ENCODE measurements at places on chromosomes 13 and 19.

DNA sequence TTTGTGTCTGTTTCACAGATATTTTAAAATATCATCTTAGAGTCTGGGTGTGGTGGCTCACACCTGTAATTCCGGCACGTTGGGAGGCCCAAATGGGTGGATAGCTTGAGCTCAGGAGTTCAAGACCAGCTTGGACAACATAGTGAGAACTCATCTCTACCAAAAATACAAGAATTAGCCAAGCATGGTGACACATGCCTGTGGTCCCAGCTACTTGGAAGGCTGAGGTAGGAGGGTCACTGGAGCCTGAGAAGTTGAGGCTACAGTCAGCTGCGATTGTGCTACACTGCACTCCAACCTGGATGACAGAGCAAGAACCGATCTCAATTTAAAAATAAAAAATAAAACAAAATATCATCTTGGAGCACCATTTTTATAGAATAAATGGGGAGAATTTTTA, 1247.6 kb upstream of the MIR17HG start:
- DNase-seq, result no peak

- peak; percentile 61 for DNase-seq
Observed at GRCh38 chr19:47124937-47125668, 5.5 kb upstream of the SAE1 start.

- peak; percentile 61 for DNase-seq
Observed at GRCh38 chr13:33869005-33869404, 51.1 kb downstream of the RFC3 start.

DNA sequence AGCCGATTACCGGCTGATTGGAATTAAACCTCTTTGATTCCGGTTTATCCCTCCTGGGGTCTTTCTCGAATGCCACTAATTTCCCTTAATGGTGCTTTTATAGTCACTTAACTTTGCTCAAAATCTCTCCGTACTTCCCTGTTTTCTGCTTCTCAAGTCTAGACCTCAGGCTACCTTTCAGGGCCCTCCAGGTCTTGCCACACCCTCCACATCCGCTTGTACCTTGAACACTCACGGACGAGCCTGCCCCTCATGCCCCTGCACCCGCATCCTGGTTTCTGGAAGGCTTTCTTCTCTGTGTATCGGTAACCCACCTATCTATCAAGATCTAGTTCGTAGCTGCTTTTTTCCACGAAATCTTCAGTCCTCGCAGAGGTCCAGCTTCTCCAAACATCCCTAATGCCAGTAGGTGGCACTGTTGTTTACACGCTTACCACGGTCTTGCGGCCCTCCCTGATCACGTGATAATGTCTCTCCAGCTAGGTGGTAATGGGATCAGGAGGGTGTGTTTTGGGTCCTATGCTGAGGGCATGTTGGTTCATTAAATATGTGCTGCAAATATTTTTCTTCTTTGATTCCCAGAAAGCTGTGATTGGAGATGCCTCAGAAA, 13.8 kb downstream of the ATP12A start:
- DNase-seq, result no peak

DNA sequence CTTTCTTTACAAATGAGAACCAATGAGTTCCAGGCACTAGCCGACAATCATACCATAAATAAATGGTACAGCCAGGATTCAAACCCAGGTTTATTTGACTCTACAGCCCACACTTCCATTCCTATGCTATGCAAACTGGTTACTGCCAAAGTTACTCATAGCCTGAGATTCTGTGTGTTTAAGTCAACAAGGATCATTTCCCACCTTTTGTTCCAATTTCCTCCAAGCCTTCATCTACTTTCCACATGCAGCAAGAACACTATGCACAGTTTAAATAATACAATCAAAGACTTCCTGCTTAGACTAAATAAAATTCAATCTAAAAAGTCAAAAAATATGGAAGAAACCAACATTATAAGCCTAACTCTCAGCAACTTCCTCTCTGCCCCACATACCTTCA, 59.2 kb upstream of the KLF12 start:
- no peak for DNase-seq

- DNase-seq, result no peak
Observed at GRCh38 chr19:50658441-50659317, 9.4 kb downstream of the C19orf81 start.

- DNase-seq, result no peak
Observed at GRCh38 chr13:30735025-30735871, at the start of gene ALOX5AP. ALOX5AP (plus strand) TSS chr13:30735543; CDS start chr13:30735606, 63 bp downstream.

DNA sequence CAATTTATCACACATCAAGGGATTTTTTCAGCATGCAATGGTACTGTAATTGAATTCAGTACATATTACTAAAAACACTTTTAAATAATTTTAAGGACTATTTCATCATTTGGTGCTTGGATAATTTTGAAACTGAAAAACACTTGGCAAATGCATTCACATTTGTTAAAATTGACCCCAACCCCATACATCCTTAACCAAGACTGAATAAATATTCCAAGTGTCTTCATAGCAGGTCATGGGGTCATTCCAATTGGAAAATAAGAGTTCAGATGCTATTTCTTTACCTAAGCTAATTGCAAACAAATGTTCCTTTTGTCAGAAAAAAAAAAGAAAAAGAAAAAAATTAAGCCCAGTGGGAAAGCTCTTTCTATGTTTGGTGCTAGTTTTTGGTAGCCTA, 516.4 kb upstream of the SPRY2 start:
- DNase-seq, result no peak

DNA sequence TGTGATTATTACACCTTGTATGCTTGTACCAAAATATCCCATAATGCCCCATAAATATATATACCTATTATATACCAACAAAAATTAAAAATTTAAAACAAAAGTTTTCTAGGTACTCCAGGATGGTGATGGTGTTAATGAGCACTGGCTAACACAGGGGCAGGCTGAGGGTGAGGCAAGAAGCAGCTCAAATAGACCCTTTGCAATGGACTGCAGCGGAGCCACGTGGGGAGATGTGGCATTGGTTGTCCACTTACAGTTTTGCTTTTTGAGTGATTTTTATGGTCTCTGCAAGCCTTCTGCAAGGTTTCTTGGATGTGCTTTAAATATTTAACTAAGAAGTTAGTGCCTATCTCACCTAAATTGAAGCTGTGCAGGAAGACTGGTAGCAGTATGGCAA, 132.9 kb downstream of the RAP2A start:
- no peak for DNase-seq

- peak; percentile 70 for DNase-seq
Observed at GRCh38 chr13:21015284-21015683, 46.1 kb downstream of the LATS2 start.

DNA sequence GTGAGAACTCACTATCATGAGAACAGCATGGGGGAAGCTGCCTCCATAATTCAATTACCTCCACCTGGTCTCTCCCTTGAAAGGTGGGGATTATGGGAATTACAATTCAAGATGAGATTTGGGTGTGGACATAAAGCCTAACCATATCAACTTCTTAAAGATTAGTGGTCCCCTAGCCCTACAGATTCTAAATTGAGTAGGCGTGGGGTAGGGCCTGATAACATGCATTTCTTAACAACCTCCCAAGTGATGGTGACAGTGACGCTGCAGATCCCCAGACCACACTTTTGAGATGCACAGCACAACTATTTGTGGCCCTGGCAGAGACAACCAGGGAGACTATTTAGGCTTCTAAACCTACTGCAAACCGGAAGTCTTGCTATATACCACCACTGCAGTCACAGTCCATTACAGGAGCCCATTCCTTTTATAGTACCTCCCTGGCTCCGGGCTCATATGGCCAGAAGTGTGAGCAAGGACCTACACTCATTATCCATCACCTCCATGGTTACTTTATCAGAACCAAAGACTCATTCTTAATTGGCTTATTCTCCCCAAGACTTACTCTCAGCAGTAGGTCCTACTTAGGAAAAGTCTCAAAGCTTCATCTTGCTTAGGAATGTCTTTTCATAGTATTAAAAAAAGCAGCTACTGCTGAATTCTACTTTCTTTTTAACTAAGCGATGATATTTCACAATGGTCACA, 2.1 kb upstream of the DPY19L3 start:
- DNase-seq, result no peak

DNA sequence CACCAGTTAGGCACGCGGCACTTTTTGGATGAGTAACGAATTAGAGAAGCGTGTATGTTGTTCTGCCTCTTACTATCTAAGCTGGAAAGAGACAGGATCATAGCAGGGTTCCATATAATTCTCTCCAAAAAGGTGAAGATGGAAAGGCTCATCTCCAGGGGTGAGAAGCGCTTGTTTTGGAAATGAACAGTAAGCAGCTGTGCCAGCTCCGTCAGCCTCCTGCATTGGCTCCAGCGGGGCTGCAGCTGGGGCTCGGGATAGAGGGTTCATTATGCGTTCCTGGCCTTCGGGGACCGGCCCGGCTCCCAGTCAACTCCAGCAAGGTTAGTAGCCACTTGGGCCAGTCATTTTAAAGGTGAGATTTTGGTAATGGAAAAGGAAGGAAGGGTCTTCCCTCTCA, 155.5 kb downstream of the COL4A1 start:
- DNase-seq, result no peak

- DNase-seq, result no peak
Observed at GRCh38 chr19:51224163-51224641, 678 bp upstream of the CD33 start.

DNA sequence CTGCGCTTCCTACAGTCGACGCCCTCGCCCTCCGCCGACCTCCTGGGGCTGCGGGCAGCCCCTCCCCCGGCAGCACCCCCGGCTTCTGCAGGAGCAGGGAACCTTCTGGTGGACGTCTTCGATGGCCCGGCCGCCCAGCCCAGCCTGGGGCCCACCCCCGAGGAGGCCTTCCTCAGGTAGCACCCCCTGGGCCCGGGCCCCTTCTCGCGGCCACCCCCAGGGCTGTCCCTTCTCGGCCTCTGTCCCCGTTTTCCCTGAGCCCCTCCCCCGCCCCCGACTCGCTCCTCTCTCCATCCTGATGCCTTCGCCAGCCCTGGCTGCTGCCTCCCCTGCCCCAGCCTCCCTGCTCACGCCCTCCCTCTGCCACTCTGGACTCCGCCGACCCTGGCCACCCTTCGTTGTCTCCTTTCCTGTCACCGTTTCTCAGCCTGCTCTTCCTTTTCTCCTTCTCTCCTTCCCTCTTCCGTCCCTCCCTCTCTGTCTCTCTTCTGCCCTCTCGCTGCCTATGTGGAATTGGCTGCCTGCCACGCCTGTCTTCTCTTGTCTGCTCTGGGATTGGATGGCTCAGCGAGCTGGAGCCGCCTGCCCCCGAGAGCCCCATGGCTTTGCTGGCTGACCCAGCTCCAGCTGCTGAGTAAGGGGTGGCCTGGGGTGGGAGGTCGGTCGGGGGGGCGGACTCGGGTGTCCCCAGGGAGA, 11.0 kb downstream of the FUZ start:
- peak; percentile 73 for DNase-seq

DNA sequence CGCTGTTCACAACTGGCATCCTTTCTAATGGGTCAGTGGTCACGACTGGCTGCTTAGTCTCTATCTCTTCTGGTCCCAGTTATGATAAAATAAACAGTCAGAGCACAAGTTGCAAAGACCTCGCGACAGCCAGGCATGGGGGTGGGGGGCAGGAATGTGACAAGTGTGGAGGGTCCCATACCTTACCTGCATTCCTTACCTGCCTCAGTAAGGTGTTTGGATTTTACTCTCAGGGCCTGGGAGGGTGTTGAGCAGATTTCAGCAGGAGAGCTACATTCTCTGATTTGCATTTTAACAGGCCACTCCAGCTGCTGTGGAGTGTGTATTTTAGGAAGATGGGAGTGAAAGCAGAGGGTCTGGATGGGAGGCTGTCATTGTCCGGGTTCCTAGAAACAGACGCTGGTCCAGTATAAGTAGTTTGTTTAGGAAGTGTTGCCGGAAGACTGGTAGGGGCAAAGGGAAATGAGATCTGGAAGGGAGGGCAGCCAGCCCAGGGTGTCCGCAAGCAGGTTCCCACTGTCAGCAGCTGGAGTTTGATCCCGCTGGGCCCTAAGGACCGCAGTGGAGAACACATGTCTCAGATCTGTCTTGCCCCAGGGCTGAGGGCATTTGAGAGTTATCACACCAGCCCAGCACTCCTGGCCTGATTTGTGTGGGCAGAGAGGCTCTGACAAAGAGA, 920.0 kb downstream of the UQCRFS1 start:
- no peak for DNase-seq

- DNase-seq, result no peak
Observed at GRCh38 chr13:99994638-99995020, 13.0 kb downstream of the ZIC2 start.

DNA sequence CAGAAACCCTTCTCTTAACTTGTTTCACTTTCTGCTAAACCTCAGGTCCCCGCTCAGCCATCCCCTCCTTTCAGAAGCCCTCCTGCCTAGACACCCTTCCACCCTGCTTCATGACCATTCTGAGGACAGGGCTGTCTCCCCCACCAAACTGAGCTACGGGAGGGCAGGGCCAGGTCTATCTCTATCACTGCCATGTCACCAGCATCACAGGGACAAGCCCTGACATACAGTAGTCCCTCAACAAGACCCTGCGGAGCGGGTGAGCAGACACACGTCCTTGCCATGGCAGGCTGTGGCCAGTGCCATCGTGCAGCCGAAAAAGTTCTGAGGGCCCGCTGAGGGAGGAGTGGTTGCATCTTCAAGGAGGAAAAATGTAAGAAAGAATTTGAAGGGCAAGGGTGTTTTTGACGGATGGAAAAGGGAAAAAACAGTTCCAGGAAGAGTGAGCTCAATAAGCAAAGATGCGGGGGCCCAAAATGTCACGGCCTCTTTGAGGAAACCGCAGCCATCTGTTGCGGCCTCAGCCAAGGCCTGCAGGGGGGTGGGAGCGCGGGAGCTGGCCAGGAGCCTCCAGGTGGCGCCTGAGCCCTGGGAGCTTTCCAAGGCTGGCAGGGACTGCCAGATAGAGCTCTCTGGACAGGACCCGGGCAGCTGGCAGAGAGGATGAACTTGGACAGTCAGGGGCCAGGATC, 8.1 kb downstream of the PTGIR start:
- peak; percentile 68 for DNase-seq

GRCh38 chr19:13784731-13785452, 10.4 kb upstream of the ZSWIM4 start:
- peak; percentile 53 for DNase-seq

GRCh38 chr19:29562299-29563297, 36.8 kb downstream of the VSTM2B start:
- DNase-seq, result no peak

GRCh38 chr13:114152285-114152645, 19.8 kb upstream of the RASA3 start:
- DNase-seq, result no peak

DNA sequence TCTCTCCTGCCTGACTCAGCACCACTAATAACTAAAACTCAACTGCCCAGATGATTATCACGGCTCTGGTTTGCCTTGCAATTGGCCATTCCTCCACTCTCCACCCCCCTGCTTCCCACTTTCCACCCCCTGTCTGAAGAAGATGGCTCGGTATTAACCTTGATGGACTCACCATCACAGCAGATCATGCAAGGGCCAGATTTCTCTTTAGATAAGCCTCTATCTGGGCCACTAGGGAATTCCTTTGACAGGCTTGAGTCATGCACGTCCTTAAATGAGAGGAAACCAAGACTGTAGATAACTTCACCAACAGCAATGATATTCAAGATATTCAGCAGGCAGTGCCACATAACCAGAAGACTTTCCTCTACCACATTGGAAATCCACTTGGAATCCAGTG, 131.1 kb upstream of the NBEA start:
- no peak for DNase-seq

- DNase-seq, result peak; percentile 15
Observed at GRCh38 chr13:95505265-95505664, 47.3 kb upstream of the CLDN10 start.

- DNase-seq, result no peak
Observed at GRCh38 chr13:98141509-98142379, 1.1 kb upstream of the FARP1 start.

All from astrocyte (in vitro differentiated cells and primary cell).